ENCODE measurements at places on chromosomes 3 and 15. TPM values are rescaled to one million over a fixed set of nuclear protein-coding genes. Genes with fewer than 3 reads are reported as not detected.
A peak's percentile ranks its signal among the peaks of the same experiment; 100 is the strongest.

VWA5B2 gene
- polyA plus RNA-seq, result 0.43 TPM

OIP5 gene
- polyA plus RNA-seq, result 9.3 TPM

IGDCC3 gene
- 11.5 TPM for polyA plus RNA-seq

CACNA2D3 gene
- 1.3 TPM for polyA plus RNA-seq

TMEM108 gene
- 32.2 TPM for polyA plus RNA-seq

ZBED2 gene
- not detected for polyA plus RNA-seq

MST1R gene
- 5.3 TPM for polyA plus RNA-seq

- no peak for DNase-seq
Measured at GRCh38 chr15:27065785-27066184, 94.8 kb downstream of the GABRG3 start.

- peak; percentile 81 for DNase-seq
Measured at GRCh38 chr15:80970018-80970657, 19.5 kb downstream of the MESD start.

DNA sequence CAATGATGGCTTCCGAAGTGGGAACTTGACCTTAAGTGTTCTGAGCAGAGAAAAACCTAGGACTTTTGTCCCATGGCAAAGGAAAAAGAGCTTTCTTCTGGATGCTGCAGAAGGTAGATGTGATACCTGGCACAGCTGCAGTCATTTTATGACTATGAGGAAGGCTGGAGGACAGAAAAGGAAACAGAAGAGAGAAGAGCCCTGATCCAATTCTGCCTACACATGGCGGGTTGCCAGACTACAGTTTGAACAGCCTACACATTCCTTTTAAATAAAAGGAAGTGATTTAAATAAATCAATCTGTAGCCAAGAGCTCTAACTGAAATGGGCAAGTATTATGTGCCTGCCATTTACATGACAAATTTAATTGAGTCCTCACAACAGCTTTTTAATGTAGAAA lies 43.6 kb upstream of the CHRNB4 start:
- no peak for DNase-seq

DNA sequence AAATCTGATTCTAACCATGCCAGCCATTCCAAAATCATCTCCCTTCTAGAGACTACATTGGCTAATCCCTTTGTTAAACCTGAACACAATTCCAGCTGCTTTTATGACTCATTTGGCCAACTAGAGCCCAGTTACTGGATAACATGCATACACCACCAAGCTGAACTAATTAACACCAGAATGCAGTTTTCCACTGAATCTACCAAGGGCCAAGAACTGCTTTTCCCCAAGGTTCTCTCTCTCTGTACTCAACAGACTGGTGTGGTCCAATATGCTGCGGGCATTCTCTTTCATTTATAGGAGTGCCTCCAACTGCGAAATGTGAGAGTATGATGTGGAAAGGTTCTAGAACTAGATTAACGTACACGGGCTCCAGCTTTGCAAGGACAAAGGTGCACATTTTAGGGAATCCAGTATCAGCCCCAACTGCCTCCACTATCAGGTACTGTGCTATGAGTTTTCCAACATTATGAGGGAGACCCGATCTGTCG lies 1.5 kb downstream of the CHSY1 start:
- no peak for DNase-seq

DNA sequence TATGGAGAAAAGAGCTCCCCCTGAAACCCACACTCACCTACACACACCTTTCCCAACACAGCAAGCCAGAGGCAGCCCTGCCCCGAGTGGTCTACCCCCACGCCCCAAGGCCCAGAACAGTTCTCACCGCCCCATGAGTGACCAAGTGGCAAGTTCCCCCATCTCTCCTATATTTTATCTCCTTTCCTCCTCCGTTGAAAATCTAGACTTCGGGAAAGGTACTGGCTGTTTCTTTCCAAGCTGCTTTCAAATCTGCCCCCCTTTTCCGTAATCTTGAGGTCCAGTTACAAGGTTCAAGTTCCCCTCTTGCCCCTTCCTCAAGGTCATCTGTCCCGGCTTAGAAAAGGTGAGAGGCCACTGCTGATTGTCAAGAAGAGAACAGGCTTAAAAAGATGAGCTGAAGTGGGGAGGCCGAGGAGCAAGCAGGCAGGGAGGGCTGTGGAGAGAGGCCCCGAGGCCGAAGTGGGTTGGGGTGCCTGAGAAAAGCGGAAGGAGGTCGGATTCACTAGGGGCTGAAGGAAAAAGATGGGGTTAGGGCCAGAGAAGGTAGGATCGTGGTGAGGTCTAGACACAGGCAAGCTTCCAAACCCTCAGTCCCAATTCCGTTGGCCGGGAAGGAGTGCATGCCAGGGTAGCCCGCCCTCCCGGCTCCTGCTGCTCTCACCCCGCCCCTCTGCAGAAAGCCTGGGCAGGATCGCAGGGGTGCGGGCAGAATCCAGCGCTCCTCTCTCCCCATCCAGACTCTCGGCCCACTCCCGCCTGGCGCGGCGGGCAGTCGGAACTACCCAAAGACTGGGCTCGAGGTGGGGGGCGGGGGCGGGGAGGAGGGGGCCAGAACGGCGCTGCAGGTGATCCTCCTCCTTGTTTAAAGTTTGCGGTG lies 1.7 kb downstream of the SEMA5B start:
- no peak for DNase-seq

DNA sequence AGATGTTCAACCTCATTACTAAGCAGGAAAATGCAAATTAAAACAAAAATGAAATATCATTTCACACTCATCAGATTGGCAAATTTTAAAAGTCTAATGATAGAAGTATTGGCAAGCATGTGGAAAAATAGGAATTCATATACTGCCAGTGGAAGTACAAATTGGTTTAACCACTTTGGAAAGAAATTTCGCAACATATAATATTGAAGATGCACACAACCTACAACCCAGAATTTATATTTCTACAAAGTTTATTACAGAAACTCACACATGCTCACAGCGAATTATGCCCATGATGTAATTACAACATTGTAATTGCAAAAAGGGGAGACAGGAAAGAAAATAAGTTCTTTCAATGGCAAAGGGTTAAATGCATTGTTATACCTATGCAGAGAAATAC lies 324.1 kb downstream of the IGSF11 start:
- DNase-seq, result no peak

DNA sequence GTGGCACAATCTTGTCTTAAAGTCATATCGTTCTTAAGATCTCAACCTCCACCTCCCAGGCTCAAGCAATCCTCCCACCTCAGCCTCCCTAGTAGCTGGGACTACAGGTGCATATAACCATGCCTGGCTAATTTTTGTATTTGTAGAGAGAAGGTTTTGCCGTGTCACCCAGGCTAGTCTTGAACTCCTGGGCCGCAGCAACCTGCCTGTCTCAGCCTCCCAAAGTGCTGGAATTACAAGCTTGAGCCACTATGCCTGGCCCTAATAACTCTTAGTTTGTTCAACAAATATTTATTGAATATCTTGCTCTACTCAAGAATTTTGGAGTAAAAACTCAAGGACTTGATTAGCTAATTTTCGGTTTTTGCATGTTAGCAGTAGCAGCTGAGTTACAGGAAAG lies 19.4 kb upstream of the EDEM1 start:
- no peak for DNase-seq

DNA sequence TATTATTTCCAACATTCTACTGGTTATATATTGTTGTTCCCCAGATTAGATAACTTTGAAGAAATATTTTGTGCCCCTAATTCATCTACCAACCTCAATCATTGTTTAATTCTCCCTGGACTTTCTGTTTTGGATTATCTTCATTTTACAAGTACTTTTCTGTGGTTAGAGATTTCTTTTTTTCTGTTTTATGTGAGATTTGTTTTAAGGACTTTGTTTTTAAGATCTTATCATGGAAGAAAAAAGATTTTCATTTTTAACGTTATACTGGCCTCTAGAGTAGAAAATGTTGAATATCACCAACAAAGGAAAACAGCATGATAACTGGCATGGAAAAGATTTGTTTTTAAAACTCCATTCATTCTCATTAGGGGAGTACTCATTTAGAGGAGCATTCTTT lies 210.9 kb upstream of the KCNMB2 start:
- DNase-seq, result no peak

- DNase-seq, result no peak
Measured at GRCh38 chr3:172260381-172260780, 187.9 kb downstream of the GHSR start.

- no peak for DNase-seq
Measured at GRCh38 chr3:16330351-16330750, 65.3 kb downstream of the OXNAD1 start.

DNA sequence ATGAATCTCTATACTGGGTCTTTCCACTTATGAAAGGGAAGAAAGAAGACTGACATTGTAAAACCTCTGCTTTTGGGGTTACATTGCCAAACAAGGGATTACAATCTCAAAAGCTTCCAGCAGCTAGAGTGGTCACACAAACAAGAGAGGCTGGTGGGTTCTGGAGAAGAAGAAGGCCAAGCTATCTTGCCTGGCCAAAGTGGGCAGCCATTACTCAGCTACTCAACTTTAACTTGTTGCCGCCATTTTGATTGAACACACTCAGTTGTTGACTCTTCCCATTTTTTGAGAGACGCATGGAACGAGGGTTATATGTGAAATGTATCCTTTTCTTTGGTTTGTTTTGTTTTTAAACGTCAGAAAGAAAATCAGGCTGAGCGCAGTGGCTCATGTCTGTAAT lies 50.9 kb downstream of the BHLHE40 start:
- DNase-seq, result no peak

GRCh38 chr3:196654735-196655090 lies 15.2 kb downstream of the NRROS start:
- DNase-seq, result no peak

DNA sequence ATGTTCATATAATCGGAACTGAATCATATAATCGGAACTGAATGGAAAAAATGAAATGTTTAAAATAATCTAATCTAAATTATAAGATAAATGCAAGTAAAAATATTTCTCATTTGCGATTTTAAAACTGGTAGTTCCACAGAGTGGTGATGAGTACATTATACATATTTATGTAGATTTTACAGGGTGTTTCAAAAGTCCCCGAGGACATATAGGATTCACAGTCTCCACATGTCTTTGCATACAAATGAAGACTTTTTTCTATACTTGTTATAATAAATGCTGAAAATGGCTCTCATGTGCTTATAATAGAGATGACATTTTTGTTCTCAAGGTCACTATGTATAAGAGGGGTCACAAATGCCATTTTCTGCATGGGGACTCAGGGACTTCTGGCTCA lies 139.5 kb downstream of the PEX5L start:
- no peak for DNase-seq

GRCh38 chr3:177174607-177175170 lies 22.6 kb downstream of the TBL1XR1 start:
- no peak for DNase-seq
